Prostate gland (tissue), 2 donors: ENCODE measurements at places on chromosomes 16 and 17. TPM values are rescaled to one million over a fixed set of nuclear protein-coding genes. Genes with fewer than 3 reads are reported as not detected.

Gene KRT34
- total RNA-seq = not detected

Gene TPSB2
- total RNA-seq = 31.8 TPM

Gene NDUFB10
- total RNA-seq = 333 TPM

Gene SCNN1B
- 9.2 TPM for total RNA-seq

Gene SLC35G6
- not detected for total RNA-seq

Gene TBC1D3G
- 8.7 TPM for total RNA-seq

Gene GPRC5C
- 66.3 TPM for total RNA-seq

Gene CSHL1
- total RNA-seq = 0.34 TPM

Gene HSDL1
- 12.0 TPM for total RNA-seq

Gene OR1F1
- not detected for total RNA-seq

Gene KRT20
- total RNA-seq = not detected

Gene CA10
- 0.91 TPM for total RNA-seq

Gene MT1H
- 10.5 TPM for total RNA-seq

Gene CDRT15
- total RNA-seq = not detected

Gene ENPP7
- not detected for total RNA-seq

Gene CRYBA1
- total RNA-seq = not detected

Gene NPTX1
- total RNA-seq = 0.73 TPM

Gene CBLN1
- 3.7 TPM for total RNA-seq

Gene STAT5A
- 31.1 TPM for total RNA-seq

Gene SEZ6L2
- 62.9 TPM for total RNA-seq

Gene KRT15
- 138 TPM for total RNA-seq

Gene MYCBPAP
- total RNA-seq = 12.6 TPM

Gene AURKB
- total RNA-seq = 6.6 TPM

Gene C16orf96
- 0.27 TPM for total RNA-seq

Gene SLC5A10
- total RNA-seq = not detected

Gene CCL22
- total RNA-seq = 0.51 TPM

Gene GALR2
- 0.80 TPM for total RNA-seq

Gene TUBB3
- total RNA-seq = 20.7 TPM

Gene RDM1
- 2.4 TPM for total RNA-seq

Gene TPSG1
- total RNA-seq = not detected

Gene CLEC19A
- total RNA-seq = 0.23 TPM
